ENCODE measurements at places on chromosomes 12 and 14.

GRCh38 chr12:12791756-12792369, 6.4 kb downstream of the APOLD1 start:
- no peak for DNase-seq

DNA sequence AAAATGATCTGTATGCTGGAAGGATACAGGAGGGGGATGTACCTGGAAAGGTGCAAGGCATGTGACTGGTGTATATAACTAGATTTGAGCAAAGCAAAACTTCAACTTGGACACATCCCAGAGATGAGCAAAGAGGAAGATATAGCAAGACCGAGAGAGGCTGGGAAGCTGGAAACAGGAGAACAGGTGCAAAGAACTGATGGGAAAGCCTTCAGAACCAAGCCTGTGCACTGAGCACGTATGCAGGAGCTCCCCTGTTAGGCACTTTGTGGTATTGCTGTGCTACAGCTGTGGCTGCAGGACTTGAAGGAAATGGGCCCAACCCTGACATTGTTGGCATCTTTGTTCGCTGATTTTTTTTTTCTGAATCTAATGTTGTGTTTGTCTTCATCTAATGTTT, 120.7 kb upstream of the PWP1 start:
- no peak for DNase-seq

- DNase-seq = no peak
Observed at GRCh38 chr14:103057028-103057371, 349 bp downstream of the CDC42BPB start.

GRCh38 chr12:44076871-44077270, 241.0 kb downstream of the TMEM117 start:
- no peak for DNase-seq

- DNase-seq = no peak
Observed at GRCh38 chr12:48197549-48197970, 5.5 kb downstream of the OR10AD1 start.

GRCh38 chr12:25322918-25323531, 72.3 kb upstream of the KRAS start:
- peak; percentile 48 for DNase-seq

DNA sequence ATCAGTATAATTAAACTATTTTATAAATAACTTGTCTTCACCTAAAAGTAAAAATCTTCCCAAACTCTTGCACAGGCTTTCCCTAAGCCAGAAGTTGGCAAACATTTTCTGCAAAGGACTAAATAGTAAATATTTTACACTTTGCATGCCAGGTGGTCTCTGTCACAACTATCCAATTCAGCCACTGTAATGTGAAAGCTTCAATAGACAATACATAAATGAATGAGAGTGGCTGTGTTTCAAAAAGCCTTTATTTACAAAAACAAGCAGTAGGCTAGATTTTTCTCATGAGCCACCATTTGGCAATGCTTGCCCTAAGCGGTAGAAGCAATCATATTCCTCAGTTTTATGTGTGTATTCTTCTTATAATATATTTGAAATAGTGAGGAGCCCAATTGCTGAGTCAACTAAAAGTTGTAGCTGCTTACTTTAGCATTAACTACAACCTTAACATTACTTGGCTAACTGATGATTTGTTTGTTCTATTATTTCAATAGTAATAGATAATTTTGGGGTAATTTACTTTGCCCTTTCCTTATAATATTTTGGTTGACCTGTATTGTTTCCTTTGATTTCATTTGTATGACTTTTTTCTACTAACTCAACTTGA, 236.0 kb upstream of the SYT1 start:
- no peak for DNase-seq

DNA sequence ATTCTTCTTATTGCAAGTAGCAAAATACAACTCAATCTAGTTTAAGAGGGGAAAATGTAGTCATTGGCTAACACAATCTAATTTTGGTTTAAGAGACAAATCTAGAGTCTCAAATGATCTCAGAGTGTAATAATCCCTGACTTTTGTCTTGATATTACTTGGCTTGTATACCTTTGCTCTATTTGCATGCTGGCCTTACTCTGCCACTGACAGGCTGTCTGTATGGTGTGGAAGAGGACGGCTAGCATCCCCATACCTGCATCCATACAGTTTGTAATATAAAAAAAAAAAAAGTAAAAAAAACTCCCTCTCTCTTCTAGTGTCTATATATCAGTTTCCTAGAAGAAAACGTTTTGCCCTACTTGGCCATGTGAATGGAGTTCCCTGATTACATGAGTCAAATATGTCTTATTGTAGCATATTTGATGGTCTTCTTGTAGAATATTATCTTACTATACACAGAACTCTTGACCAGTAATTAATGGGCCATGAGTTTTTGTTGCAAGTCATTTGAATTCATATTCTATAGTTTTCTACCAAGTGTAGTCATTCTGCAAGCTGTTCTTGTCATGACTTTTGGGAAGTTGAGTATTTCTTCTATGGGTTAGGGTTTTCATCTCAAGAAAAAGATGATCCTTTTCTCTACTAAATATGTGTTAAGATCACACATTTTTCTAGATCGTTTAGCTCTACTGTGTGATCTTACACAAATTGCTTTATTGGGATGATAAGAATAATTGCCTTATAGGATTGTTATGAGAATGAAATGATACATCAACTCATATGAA, 8.2 kb downstream of the HIF1A start:
- no peak for DNase-seq

- no peak for DNase-seq
Observed at GRCh38 chr12:14904854-14905253, 19.2 kb upstream of the MGP start.

- no peak for DNase-seq
Observed at GRCh38 chr12:2794191-2794735, 507 bp upstream of the FKBP4 start.

DNA sequence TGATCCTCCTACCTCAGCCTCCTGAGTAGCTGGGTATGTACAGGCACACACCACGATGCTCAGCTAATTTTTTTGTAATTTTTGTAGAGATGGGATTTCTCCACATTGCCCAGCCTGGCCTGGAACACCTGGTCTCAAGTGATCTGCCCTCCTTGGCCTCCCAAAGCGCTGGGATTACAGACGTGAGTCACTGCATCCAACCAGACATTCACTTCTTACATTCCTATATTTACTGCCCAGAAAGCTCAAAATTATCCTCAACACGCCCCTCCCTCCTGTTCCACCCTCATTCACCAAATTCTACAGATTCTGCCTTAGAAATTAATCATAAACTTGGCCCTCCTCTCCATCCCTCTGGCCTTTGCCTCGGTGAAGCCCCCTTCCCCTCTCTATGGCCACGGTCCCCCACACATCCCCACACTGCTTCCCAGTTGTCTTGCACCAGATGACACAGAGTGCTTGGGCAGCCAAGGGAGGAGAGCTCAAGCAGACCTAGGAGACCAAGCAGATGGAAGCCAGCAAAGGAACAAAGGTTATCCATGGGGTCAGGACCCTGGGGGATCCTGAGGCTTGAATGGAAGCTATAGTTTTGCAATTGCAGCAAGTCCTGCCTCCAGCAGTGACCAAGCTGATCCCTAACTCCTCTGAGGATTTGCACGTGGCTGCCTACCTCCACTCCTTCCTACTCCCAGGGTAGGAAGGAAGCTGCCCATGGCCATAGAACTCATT, 213.2 kb upstream of the FOXN3 start:
- DNase-seq = no peak

DNA sequence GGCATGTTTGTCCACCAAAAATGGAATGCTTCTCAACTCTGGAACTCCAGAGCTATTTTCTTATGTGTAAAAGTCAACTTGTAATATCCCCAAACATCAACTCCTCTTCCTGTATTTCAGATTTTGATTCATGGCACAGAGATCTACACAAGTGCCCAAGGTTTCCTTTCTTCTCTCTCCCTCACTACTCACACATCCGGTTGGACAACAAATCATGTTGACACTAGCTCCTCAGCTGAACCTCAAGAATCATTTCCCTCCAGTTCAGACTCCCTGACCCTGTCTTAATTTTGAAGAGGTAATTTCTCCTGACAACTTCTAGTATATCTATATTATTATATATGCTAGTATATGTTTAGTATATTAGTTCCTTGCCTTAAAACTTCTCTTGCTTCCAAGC, 485.4 kb upstream of the CCDC196 start:
- DNase-seq = no peak

- no peak for DNase-seq
Observed at GRCh38 chr14:39097159-39097558, 5.9 kb downstream of the SEC23A start.

GRCh38 chr14:94966344-94966743, 191.0 kb downstream of the DICER1 start:
- no peak for DNase-seq

DNA sequence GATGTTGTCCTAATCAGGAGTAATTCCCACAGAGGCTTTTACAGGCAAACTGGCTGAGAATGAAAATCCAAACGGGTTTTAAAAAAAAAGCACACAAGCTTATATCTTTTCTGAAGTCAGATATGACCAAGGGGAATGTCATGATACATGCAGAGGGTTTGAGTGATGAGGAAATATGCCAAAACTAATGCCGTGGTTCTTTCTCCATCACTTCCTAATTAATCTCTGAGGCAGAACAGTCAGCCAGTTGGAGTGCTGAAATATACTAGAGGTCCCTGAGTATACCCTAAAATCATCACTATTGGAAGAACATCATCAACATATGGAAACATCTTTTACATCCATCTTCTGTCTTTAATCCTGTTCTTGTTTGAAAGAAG, 160.8 kb upstream of the FAR2 start:
- DNase-seq = no peak

- DNase-seq = no peak
Observed at GRCh38 chr12:43551279-43551970, 578 bp downstream of the ADAMTS20 start.

- DNase-seq = no peak
Observed at GRCh38 chr14:105095236-105095805, 30.1 kb upstream of the GPR132 start.

DNA sequence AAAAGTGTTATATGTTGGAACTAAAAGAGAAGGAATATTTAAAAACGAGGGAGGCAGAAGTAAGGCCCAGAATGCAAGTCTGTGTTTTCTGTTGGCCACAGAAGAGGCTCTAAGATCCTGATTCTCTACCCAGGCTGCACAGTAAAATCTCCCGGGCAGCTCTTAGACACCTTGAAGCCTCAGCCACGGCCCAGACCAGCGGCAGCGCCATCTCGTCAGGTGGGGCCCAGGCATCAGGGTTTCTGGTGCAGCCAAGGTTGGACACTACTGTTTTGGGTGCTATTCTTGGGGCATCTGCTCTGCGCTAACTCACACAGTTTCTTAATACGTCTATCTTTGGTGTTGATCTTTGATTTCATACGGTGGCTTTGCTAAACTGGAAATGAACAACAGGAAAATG, 16.8 kb downstream of the FAM181A start:
- DNase-seq = no peak

GRCh38 chr12:92065639-92066038, 80.0 kb downstream of the BTG1 start:
- no peak for DNase-seq

DNA sequence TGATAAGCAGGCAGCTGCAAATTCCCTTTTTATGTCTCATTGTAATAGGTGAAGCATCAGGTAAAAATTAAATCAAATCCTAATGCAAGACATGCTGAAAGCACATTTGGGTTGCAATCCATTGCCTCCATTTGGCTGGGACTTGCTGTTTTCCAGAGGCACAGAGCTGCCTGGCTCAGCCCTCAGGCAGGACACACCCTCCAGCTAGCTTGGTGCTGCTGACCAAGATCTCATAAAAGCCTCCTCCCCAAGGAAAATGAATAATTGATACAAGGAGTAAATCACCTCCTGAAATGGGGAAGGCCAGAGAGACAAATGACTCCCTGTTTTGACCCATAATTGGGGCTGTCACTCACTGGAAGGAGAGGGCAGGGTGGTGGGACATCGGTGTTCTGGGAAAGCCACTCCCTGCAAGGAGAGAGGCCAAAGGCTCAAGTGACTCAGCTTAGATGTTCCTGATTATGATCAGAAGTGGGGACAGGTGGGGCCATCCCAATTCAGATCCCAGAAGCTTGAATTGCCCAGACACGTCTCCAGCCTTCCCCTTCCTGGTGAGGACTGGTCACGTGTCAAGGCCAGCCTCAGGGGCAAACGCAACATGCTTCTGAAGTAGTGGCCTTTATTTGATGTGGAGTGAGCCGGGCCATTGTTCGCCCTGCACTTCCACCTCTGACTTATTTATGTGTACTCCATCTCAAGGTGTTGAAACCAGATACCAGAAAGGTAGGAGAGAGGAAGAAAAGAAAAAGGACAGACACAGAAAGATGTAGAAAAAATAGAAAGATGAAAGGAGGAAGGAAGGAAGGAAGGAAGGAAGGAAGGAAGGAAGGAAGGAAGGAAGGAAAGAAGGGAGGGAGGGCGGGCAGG, 773.7 kb downstream of the BCL11B start:
- no peak for DNase-seq

DNA sequence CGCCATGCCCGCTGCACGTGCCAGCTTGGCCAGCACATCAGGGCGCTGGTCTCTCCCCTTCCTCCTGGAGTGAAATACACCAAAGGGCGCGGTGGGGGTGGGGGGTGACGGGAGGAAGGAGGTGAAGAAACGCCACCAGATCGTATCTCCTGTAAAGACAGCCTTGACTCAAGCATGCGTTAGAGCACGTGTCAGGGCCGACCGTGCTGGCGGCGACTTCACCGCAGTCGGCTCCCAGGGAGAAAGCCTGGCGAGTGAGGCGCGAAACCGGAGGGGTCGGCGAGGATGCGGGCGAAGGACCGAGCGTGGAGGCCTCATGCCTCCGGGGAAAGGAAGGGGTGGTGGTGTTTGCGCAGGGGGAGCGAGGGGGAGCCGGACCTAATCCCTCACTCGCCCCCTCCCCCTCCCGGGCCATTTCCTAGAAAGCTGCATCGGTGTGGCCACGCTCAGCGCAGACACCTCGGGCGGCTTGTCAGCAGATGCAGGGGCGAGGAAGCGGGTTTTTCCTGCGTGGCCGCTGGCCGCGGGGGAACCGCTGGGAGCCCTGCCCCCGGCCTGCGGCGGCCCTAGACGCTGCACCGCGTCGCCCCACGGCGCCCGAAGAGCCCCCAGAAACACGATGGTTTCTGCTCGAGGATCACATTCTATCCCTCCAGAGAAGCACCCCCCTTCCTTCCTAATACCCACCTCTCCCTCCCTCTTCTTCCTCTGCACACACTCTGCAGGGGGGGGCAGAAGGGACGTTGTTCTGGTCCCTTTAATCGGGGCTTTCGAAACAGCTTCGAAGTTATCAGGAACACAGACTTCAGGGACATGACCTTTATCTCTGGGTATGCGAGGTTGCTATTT, 914 bp upstream of the CCND2 start:
- DNase-seq = no peak
